SHP77 (cell line): ENCODE measurements at places on chromosomes 7 and 10.

- DNase-seq = no peak
These were observed 244.1 kb downstream of the FRMD4A start for GRCh38 chr10:14086596-14086995.

- DNase-seq = no peak
These were observed 36.6 kb upstream of the SRGN start for GRCh38 chr10:69051303-69051702.

DNA sequence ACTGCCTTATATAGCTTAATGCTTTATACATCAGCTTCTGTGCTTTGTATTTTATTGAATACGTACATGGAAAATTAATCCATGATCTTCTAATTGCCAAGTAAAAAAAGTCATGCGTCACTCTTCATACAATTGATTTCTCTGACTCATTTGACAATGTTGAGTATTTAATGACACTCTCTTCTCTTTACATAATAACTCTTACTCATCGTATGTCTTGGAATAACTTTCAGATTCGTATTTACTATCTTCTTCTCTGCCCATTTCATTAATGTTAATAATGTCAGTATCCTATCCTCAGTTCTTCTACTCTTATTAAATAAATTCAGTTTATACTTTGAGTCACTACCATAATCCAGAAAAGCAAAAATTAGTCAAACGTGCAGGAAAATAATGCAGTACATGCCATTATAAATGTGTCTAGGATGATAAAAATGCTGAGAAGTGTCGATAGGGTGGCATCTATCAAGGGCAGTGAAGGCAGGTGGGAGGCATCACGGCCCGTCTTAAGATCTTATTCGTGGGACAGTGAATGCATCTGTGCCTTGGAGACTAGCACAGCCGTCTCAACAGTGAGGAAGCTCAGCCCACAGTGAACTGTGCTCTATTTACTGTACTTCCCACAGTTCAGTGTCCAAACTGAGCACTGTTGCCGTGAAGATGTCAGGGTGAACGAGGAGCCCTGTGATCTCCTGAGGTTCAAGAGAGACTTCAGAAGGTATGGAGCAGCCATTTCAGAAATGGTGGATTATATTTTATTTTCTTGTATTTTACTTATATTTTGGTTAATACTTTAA is 39.8 kb upstream of the AKR1E2 start:
- no peak for DNase-seq

DNA sequence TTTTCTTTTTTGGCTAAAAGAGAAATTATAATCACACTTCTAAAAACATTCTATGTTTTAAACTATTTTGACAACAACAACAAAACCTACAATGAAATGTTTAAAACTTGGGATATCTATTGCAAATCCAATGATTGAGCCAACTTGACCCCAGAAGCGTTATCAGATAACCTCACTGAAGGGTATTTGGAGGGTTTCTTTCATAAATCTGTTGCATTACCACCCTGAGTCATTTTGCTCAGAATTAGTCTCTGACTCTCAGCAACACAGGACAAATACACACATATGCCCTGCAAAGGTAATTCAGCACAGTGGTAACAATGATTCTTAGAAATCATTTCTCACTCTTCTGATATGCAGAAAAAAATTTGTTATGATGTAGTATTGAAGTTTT is 2.3 kb upstream of the COL1A2 start:
- no peak for DNase-seq

GRCh38 chr7:151775547-151776443 is 101.1 kb downstream of the PRKAG2 start:
- DNase-seq = no peak

GRCh38 chr7:20786049-20786412 is 655 bp downstream of the SP8 start:
- DNase-seq = no peak

- DNase-seq = no peak
These were observed 83.6 kb upstream of the SEMA3C start for GRCh38 chr7:81002421-81002820.
